ENCODE measurements at places on chromosomes 2 and 18.

- no peak for DNase-seq
Measured at GRCh38 chr2:129277585-129277981, 701.9 kb upstream of the RAB6C start.

- no peak for DNase-seq
Measured at GRCh38 chr2:238159071-238159539, 335 bp downstream of the ERFE start.

DNA sequence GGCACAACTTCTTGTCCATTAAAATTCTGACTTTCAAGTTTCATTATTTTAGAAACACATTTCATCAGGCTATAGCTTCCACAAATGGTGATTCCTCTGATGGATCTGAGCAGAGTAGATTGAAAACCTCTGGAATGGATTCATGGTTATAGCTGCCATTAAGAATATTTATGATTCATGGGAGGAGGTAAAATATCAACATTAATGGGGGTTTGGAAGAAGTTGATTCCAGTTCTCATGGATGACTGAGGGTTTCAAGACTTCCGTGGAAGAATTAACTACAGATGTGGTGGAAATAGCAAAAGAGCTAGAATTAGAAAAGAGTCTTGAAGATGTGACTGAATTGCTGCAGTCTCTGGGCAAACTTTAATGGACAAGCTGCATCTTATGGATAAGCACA is 797.4 kb downstream of the SUCLG1 start:
- DNase-seq = no peak

DNA sequence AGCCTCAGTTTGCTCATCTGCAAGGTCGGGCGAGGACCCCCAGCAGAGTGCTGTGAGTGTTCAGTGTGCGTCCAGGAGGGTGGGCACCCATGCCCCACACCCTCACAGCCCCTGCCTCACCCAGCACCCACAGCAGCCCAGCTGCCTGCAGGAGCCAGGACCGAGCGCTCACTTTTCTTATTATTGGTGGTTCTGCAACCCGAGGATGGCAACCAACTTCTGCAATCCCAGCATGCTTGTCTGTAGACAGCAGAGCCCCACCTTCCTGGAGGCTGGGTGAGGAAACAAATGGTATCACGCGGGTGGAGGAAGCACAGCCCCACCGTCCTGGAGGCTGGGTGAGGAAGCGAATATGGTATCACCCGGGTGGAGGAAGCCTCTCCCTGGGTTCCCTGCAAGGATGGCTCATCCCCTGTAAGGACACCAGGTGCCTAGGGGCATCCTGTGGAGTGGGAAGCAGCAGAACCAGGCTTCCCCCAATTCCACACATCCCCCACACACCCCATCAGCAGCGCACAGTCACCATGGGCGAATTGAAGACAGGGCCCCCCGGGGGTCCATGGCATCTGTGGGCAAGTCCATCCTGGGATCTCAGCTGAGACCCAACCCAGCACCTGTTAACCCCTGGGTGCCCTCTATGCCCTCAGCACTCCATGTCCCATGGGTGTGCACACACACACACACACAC is 220.5 kb upstream of the RAB6C start:
- no peak for DNase-seq

GRCh38 chr18:30175621-30176225 is 866.8 kb downstream of the DSC3 start:
- no peak for DNase-seq

DNA sequence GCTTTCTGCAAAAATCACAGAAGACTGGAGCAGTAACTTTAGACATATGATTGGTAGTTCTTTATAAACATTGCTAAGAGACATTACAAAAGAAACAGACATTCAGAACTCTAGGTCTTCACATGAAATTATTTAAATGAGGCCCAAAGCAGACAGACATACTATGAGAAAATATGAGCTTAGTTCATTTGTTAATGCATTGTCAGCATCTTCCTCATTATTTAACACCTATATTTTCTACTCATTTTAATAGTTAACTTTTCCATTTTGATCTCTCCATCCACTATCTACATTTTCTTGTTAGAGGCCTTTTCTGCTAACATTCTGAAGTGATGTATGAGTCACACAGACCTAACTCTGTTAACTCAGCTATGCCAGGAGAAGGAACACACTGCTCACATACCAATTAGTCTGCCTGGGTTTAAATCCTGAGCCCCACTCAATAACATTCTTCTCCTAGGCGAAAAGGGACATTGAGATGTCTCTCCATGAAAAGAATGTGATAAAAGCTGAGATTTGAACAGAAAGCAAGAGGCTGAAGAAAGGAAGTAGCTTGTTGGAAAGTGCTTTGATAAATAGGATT is 400.3 kb upstream of the PKDCC start:
- DNase-seq = no peak

- no peak for DNase-seq
Measured at GRCh38 chr18:55484773-55485172, 103.2 kb downstream of the TCF4 start.

DNA sequence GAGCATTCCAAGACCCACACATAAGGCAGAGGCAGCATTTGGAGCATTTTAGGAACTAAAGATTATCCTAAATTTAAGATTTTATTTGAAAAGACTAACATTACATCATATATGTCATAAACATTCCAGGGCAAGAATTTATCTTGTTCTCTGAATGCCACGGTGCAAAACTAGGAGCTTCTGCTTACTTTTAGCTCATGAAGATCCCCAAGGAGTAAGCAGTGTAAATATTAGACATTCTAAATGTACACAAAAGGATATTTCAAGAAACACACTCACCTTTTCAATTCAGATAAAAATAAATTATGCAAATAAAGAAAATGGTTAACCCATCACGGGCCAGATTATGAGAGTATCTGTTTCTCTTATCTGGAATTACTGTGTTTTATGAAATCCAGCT is 101.7 kb upstream of the ETAA1 start:
- DNase-seq = no peak

DNA sequence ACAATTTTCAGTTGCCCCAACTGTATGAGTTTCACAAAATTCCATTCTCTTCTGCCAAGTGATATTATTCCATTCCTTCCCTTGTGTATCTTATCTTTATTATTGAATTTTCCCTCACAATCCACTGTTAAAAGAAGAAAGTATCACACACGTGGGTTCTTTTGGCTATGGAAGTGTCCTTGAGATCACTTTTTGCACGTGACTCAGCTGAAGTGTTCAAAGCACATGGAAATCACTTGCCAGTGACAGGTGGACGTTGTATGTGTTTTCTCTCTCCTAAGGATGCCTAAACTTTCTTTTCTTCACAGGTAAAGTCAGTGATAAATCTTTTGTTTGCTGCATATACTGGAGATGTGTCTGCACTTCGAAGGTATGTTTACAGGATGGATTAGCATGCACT is 60.7 kb downstream of the STAT1 start:
- no peak for DNase-seq

DNA sequence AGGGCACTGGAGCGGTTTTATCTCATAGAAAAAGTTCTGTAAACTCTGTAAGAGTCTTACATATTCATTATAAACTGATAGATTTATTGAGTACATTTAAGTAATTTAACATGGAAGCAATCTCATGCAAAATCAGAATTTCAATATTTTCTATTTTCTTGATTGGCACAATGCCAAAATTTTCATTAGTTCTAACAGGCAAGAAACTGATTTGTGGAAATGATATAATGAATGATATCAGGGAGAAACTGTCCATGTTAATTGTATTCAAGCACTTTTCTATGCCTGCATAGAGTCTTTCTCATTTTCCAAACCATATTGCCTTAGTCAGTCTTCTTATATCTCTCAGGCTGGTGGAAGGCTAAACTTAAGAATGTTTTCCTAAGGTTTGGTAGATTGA is 23.0 kb upstream of the SPAG16 start:
- no peak for DNase-seq

- no peak for DNase-seq
Measured at GRCh38 chr2:231161252-231161839, 36.5 kb upstream of the HTR2B start.

DNA sequence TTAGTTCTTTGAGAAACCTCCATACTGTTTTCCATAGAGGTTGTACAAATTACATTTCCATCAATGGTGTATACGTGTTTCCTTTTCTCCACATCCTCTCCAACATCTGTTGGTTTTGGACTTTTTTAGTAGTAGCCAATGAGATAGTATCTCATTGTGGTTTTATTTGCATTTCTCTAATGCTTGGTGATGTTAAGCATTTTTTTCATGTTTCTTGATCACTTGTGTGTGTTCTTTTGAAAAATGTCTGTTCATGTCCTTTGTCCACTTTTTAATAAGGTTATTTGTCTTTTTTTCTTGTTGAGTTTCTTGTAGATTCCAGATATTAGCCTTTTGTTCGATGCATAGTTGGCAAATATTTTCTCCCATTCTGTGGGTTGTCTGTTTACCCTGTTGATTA is 392.3 kb upstream of the ZEB2 start:
- DNase-seq = peak; percentile 41

- peak; percentile 10 for DNase-seq
Measured at GRCh38 chr18:24535527-24536295, 75.3 kb downstream of the HRH4 start.

DNA sequence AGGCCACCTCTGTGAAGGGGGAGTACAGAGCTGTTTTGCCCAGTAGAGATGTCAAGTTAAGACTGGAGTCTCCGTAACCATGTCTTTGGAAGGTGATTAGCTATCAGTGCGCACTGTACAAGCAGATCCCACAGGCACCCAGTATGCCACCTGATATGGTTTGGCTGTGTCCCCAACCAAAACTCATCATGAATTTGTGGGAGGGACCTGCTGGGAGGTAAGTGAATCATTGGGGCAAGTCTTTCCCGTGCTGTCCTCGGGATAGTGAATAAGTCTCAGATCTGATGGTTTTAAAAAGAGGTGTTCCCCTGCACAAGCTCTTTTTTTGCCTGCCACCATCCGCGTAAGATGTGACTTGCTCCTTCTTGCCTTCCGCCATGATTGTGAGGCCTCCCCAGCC is 90.2 kb downstream of the ACTR2 start:
- no peak for DNase-seq

GRCh38 chr2:157596992-157597681 is 31.5 kb downstream of the ACVR1C start:
- peak; percentile 1 for DNase-seq

GRCh38 chr2:188291142-188291616 is 495 bp upstream of the GULP1 start:
- peak; percentile 2 for DNase-seq

DNA sequence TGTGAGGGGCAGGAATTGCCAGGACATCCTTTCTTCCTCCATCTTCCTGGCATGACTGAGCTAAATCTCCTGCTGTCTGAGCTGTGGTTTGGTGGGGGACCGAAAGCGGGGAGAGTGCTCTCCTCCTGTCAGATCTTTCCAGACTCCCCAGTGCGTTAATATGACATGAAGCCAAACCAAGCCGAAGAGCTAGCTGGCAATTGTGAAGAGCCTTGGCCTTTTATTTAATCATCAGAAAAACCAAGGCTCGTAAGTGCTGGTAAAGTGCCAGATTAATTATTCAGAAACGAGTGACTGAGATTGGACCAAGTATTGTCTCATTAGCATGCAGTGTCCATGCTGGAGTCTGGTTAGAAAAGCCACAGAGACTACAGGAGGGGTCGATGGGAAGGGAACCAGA is 14.5 kb upstream of the LRPPRC start:
- DNase-seq = peak; percentile 3

- peak; percentile 4 for DNase-seq
Measured at GRCh38 chr2:124668161-124668560, 643.1 kb downstream of the CNTNAP5 start.

GRCh38 chr2:169676357-169676756 is 17.8 kb downstream of the CFAP210 start:
- no peak for DNase-seq

DNA sequence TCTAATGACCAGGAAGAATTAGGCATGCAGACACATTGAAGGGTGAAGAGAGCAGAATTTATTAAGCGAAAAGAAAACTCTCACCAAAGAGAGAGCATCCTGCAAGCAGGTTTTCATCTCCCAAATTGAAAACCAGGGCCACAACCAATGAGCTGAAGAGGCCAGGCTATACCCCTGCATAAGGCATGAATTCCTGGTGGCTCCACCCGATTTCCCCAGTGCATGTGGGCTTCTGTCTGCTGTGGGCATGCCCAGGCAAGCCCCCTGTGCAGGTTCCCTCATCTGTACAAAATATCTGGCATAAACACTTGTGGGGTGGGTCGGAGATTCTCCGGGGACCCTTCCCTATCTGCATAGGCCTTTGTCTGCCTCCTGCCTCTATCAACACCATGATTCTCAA is 621.6 kb upstream of the LRRTM1 start:
- no peak for DNase-seq

DNA sequence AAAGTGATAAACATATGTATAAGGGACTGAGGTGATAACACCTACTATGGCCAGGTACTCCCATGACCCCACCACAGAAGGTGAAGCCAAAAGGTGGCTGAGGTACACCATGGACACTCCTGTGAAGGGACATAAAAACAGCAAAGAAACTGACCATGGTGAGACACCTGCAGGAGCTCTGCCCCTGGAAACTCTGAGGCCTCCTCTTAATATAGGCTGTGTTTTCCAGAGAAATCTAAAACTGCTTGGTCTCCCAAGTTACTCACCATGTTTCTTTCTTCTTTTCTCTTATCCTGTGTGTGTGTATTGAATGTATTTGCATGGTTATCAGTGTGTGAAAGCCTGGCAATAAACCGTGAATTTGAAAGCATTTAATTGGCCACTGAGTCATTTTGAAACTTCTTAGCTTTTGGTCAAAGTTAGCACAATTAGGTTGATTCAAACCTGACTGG is 739.3 kb upstream of the GCFC2 start:
- no peak for DNase-seq

GRCh38 chr2:23762141-23762540 is 164.8 kb downstream of the ATAD2B start:
- no peak for DNase-seq

GRCh38 chr2:110993557-110994231 is 127.0 kb upstream of the BCL2L11 start:
- DNase-seq = no peak

DNA sequence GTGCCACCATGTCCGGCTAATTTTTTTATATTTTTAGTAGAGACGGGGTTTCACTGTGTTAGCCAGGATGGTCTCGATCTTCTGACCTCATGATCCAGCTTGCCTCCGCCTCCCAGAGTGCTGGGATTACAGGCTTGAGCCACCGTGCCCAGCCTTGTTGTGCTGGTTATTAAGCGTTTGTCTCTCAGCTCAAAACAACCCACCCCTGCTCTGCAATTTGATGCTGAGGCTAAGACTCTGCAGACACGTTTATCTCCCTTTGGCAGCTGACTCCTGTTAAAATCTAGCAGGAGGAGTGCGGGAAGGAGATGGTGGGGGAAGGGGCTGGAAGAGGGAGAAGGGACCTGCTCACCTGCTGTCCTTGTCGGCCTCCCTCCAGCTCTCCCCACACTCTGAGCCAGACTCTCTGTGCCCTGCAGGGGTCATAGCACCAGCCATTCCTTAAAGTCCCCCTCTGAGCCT is 29.9 kb upstream of the IMPA2 start:
- DNase-seq = no peak
